ENCODE measurements at places on chromosomes 5 and 9.

- peak; percentile 91 for DNase-seq
Measured at GRCh38 chr5:180353048-180353979, at the start of gene GFPT2. Gene GFPT2, minus strand, starts transcription at chr5:180353336. Its CDS starts 119 bp downstream, at chr5:180353217.

- no peak for DNase-seq
Measured at GRCh38 chr5:127769386-127769785, 66.2 kb downstream of the CCDC192 start.

GRCh38 chr5:75510836-75511434, 494 bp downstream of the CERT1 start:
- DNase-seq, result peak; percentile 68

GRCh38 chr9:95607507-95607906, 90.7 kb upstream of the PTCH1 start:
- DNase-seq, result no peak

DNA sequence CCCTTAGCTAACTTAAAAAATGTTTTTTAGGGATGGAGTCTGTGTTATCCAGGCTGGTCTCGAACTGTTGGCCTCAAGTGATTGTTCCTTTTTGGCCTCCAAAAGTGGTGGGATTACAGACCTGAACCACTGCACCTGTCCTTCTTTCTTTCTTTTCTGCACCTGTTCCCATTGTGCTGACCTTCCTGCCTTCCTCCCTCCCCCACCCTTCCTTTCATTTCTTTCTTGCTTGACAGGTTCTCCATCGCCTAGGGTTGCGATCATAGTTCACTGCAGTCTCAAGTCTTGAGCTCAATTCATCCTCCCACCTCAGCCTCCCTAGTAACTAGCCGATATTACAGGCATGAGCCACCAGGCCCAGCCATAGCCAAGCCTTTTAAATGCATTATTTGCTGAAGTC, 20.6 kb downstream of the JMY start:
- DNase-seq, result no peak

DNA sequence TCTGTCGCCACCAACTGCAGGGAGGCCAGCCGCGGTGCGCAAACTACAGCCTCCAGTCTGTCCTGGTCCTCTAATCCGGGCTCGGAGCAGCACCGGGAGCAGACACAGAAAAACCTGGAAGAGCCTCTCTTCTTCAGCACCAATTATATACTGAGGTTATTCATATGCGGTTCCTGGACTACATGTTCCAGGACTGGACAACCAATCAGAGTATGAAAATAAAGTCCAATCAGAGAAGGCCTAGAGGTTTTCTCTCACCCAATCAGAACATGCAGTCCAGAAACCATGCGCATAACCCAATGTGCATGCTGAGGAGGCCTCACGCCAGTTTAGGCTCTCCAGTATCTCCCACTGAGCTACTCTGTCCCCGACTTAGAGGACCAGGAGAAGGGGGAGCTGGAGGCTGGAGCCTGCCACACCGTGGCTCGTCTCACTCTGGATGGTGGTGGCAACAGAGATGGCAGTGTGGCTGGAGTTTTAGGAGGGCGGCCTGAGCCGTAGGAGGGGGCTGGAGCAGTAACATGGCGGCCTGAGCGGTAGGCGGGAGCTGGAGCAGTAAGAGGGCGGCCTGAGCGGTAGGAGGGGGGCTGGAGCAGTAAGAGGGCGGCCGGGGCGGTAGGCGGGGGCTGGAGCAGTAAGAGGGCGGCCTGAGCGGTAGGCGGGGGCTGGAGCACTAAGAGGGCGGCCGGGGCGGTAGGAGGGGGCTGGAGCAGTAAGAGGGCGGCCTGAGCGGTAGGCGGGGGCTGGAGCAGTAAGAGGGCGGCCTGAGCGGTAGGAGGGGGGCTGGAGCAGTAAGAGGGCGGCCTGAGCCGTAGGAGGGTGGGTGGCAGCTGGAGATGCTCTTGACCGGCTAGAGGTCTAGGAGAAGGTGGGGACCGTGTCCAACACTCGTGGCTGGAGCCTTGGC, 20.4 kb upstream of the TRIM52 start:
- DNase-seq, result no peak

GRCh38 chr5:150401076-150401375, 11.7 kb downstream of the CD74 start:
- DNase-seq, result no peak

DNA sequence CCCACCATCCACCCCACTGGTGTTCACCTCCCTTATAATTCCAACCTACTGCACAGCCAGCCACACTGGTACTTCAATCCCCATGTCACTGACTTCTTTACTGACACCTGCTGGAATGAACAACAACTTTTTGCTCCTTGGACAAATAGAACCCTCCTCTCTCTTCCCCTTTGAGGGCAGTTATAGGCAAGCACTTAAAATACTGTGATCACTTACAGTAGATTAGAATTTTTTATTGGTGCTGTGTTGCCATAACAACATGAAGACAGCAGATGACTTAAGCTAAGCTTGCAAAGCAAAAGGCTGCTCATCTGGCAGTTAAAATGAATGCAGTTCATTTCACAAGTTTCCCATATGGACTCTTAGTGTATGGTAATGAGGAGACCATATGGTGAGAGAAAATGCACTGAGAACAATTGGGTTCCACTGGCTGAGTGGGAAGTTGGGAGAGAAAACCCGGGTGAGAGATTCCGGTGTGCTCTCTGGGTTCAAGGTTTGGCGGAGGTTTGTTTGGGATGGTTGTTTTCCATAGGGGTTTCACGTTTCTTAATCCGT, 374.3 kb downstream of the EBF1 start:
- no peak for DNase-seq

Measured in ovary (tissue), 10 donors.